ENCODE measurements at places on chromosomes 2 and 18.

GRCh38 chr2:201962774-201963562 lies 70.7 kb upstream of the FZD7 start:
- DNase-seq, result no peak

DNA sequence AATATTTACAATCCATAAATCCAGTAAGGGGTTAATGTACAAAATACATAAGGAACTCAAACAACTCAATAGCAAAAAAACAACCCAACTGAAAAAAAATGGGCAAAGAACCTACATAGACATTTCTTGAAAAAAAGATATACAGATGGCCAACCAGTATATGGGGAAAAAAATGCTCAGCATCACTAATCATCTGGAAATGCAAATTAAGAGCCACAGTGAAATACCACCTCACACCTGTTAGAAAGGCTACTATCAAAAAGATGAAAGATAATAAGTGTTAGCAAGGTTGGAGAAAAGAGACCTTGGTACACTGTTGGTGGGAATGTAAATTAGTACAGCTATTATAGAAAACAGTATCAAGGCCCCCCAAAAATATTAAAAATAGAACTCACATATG lies 14.6 kb downstream of the AP1S3 start:
- no peak for DNase-seq

DNA sequence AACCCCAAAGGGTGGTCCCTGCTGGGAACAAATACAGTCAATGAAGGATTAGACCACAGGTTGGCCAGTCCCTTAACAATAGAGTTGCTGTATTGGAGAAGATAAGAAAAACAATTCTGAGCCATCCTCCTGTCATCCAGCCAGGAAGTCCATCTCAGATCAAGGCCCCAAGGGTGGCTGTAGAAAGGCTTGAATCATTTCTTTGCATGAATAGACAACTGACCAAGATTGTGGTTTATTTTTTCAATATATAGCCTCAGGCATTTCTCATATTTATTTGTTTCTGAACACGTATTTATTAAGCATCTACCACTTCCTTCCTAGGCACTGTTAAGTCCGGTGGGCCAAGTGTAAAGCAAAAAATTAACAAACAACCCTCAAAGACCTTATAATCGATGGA lies 274.4 kb upstream of the SLC14A2 start:
- no peak for DNase-seq

DNA sequence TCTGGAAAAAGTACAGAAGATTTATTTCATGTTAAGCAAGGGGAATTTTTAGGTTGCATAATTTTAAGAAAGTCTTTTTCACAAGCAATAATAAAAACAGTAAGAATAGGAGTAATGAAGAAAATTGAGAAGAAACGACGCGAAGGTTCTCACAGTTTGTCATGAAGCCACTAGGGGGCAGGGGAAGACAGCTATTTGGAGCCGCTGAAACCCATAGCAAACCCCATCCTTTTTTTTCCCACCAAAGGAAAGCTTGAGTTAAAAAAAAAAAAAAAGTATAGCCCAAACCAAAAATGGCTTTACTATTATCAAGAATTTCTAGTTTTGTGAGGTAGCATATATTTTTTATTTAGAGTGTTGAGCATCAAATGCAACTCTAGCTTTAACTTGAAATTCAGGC lies 300.9 kb downstream of the PHLPP1 start:
- peak; percentile 24 for DNase-seq

DNA sequence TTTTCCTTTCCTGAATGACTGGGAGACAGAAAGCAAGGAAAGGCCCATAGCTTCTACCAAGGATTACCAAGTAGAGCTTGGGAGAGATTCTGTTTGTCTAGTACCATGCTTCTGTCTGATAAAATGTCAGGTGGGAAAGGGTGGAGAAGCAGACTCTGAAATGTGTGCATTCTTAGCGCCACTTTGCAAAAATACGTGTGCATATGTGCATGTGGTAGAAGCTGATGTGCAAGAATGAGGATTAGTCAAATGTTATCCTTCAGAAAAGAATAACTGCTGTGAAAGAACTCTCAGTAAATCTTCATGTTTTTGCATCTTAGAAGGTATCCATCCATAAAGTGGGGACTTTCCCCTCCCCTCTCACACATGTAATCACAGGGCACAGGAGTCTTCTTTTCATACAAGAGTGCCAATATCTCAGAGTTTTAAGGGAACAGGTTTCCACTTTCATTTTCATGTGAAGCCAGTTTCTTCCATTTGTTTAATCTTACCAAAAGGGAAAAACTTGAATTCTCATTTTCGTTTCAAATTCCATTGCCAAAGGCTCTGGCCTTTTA lies 15.4 kb upstream of the DGKD start:
- DNase-seq, result no peak

- no peak for DNase-seq
Measured at GRCh38 chr2:105183555-105184323, 57.8 kb upstream of the GPR45 start.

- no peak for DNase-seq
Measured at GRCh38 chr18:56382541-56382940, 255.9 kb downstream of the TXNL1 start.

- DNase-seq, result no peak
Measured at GRCh38 chr2:136247204-136247950, 129.4 kb upstream of the CXCR4 start.

GRCh38 chr18:51361130-51361860 lies 163.8 kb upstream of the MEX3C start:
- DNase-seq, result no peak

DNA sequence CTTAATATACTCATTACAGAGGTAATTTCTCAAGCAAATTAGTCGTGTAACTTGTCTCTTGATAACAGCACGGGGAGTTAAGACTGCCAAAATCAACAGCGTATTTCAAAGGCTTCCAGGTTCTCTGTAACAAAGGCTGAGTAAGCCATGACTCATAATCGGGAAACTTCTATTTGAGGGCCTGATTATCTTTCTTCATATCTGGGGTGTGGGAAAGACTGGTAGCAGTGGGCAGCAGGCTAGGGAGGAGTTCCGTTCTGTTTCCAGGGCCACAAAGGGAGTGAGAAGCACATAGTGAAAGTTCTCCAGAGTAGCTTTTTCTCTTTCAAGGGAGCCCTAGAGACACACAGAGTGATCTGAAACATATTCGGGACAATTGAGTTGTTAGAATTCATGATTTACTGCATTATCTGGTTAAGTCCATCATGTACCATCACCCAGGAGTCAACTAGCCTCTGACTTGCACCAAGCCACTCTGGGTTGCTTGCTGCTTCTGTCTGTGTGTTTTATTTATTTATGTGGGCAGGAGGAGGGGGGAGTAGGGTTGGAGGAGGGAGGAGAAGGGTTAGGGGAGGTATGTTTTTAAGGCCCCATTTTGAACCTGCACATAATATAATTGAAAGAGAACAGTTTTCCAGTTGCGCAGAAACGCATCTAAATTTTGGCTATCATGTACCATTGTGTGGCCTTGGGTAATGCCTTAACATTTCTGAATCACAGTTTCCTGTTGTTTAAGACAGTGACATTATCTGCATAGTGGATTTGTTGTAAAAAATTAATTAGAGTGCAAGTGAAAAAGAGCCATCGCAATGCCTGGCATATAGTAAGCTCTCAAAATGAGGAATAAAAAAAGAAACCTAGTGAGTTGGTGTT lies 80.5 kb upstream of the ITPRID2 start:
- DNase-seq, result no peak

DNA sequence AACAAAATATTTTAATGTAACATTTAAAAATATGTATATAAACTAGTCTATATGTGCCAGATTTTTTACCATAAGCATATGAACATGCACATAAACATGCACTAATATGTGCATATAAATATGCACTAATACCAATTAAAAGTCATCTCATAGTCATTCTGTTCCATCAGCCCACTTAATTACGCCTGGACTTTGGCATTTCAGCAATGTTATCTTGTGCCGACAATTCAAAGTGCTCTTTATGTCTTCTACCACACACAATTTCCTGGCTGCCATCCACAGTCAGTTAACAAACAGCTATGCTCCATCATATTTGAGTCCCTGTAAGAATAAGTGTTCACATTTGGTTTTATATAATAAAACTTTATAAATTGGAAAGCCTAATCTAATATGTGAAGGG lies 92.6 kb upstream of the TSPYL6 start:
- DNase-seq, result no peak

- no peak for DNase-seq
Measured at GRCh38 chr2:39851651-39852110, 72.6 kb upstream of the THUMPD2 start.

- no peak for DNase-seq
Measured at GRCh38 chr2:31397094-31397493, 17.4 kb downstream of the XDH start.

DNA sequence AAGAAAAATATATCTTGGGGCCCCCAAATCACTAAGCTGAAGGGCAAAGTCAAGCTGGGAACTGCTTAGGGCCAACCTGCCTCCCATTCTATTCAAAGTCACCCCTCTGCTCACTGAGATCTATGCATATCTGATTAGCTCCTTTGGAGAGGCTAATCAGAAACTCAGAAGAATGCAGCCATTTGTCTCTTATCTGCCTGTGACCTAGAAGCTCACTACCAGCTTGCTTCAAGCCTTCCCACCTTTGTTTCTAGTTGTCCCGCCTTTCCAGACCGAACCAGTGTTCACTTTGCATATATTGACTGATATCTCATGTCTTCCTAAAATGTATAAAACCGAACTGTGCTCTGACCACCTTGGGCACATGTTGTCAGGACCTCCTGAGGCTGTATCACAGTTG lies 479.4 kb downstream of the METTL4 start:
- DNase-seq, result no peak

DNA sequence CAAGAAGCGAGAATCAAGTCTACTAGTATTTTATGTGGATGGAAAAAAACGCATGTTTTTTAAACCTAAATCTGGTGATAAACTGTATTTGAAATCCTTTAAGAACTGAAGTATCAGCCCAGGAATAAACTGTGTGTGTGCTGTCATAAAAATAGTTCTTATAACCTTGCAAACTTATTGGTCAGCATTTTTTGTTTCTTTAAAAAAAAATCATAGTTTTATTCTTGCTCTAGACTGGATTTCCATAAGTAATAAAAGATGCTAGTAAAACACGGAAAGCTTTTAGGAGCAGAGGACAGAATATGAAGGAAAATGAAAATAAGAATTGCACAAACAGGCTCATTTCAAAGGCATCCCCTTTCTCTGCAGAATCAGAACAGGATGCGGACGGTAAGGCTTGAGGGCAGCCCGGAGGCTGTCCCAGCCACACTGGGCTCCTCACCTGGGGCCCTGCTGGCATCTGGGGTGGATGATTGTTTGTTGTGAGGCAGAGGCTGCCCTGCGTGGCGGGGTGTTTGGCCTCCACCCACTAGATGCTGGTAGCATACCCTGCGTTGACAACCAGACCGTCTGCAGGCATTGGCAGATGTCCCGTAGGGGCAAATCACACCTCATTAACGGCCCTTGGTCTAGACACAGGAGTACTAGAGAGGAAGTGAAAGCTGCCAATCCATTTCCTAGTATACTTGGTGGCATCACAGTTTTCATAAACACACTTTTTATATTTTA lies 52.5 kb downstream of the MBP start:
- DNase-seq, result no peak

DNA sequence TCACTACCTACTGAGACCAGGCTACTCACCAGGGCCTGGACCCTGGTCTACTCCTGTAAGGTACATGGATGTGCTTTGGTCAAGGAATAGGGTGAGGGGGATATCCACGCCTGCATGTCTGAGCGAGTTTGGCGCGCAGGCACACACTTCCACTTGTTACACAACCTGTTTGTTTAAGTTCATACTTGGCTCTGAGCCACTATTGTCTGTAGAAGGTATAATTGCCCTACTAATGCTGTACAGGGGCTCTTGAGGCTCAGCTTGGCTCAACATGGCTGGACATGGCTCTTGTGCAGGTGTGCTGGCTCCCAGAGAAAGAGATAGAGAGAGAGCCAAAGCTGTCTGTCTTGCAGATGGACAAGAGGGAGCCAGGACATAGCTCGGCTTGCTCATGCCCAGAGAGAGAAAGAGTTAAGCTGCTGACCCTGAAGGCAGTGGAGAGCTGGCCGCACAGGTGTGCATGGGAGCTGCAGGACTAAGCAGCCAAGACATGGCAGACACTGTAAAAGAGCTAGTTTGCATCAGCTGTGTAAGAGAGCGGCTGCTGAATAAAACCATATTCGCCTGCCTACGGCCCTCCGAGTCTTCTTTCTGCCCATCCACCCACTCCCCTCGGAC lies 35.2 kb downstream of the NPPC start:
- DNase-seq, result no peak

- no peak for DNase-seq
Measured at GRCh38 chr2:231905026-231905425, 21.2 kb downstream of the NPPC start.

- no peak for DNase-seq
Measured at GRCh38 chr2:230537531-230537976, 121.6 kb downstream of the SP100 start.

DNA sequence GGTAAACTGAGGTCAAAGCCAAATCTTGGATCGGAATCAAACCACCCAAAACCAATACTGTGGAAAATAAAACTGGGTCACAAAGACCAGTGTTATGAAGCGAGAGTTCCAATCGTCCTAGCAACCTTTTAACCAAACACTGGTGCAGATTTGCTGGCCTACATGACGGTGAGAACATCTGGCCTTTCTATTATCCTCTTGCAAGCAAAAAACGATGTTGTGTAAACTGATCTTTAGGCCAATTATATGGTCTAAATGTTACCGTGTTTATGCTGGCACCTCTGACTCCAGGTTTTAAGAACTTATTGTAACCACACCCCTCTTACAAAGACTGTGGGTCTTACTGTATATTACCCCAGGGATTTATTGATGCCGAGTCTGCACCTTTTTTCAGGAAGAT lies 145.9 kb downstream of the GFPT1 start:
- DNase-seq, result no peak

DNA sequence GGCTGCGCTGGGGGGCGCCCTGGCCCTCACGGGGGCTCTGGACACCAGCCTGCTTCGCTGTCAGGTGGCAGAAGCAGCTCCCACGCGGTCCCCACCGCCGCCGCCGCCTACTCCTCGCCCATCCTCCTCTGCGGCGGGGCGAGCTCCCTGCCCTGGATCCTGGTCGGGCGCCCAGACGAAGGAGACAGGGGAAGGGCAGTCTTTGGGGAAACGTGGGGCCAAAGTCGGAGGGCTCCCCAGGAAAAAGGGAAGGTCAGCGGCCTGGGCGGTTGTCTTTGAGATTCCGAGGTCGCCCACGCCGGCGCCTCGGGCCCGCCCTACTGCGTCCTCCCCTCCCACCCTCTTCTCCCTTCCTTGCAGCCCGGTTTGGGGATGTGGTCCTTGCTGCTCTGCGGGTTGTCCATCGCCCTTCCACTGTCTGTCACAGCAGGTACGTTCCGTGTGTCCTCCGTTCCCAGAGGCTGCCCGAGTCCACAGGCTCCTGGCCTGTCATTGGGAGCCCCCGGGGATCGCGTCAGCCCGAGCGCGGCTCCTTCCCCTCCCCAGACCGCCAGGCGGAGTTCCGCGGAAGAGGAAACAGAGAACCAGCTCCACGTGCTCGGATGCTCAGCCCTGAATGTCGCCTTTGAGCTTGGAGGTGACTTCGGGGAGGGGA lies 800 bp downstream of the IL1RL2 start:
- peak; percentile 45 for DNase-seq

Data from T-cell (primary cell).